ENCODE measurements at places on chromosomes 12 and 14.
A peak's percentile ranks its signal among the peaks of the same experiment; 100 is the strongest.

DNA sequence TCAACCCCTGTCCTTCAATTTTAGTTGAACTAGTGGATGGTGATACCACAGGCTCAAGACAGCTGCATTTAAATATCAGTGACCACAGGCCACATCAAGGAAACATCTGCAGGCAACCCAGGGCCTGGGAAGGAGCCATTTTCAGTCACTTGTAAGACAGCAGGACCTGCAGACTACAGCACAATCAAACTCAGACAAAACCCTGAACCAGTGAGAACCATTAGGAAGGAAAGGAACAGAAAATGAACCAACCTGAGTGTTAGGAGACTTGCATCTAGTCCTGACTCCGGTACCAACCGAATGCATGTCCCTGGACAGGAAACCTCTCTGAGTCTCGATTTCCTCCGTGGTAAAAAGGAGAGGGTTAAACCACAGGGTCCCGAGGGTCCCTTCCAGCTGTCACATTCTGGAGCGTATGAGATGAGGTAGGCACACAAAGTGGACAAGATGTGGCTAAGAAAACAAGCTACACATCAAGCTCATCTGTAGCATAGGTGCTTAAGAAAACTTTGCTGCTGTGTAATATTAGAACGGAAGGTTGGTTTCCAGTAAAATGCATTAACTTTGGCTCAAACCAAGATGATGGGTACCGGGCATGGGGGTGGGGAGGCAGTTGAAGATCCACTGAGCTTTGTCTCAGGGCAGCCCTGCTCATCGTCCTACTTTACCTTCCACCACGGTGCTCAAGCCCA, 1.6 kb upstream of the CDKN1B start:
- DNase-seq: no peak

DNA sequence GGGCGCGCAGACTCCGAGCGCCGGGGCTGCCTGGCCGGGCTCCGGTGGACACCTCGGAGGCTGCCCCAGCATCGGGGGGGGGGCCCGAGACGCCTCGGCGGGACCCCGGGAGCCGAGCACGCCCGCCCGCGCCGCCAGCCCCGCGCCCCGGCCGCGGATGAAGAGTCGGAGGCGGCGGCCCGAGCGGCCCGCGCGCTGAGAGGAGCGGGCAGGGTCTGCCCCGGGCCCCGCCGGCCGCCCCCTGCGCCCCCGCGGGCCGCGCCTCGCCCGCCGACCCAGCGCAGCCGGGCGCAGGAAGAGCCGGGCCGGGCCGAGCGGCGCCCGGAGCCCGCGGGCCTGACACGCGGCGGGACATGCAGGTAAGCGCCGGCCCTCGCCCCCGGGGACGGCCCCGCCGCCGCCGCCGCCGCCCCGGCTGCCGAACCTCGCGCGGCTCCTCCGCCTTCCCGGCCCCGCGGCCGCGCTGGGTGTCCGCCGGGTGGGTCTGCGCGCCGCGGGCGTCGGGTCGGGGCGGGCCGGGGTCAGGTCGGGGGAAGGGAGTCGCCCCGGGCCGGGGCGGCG, 63.7 kb downstream of the FBXL14 start:
- no peak for DNase-seq

GRCh38 chr12:24820872-24821271, 128.0 kb downstream of the BCAT1 start:
- no peak for DNase-seq

- no peak for DNase-seq
Observed at GRCh38 chr14:31205681-31206535, 1.7 kb downstream of the HECTD1 start.

DNA sequence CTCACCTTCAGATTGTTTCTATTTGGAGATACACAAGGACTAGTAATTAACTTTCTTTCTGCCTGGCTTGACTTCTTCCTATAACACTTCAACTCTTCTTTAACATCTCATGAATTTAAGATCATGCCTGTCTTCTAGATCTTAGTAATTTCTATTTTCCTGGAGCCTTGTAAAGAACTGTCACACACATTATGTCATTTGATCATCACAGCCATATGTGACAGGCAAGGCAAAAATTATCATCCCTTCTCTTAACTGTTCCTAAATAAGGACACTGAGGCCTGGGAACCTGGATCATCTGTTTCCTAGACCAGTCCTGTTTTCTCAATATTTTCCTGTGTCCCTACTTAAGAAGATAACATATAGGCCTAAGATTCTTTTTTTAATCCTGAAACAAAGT, 27.2 kb downstream of the NRDE2 start:
- DNase-seq: no peak

- no peak for DNase-seq
Observed at GRCh38 chr12:70754330-70754741, 117.1 kb upstream of the PTPRB start.

- no peak for DNase-seq
Observed at GRCh38 chr14:59997449-59997848, 77.5 kb downstream of the LRRC9 start.

DNA sequence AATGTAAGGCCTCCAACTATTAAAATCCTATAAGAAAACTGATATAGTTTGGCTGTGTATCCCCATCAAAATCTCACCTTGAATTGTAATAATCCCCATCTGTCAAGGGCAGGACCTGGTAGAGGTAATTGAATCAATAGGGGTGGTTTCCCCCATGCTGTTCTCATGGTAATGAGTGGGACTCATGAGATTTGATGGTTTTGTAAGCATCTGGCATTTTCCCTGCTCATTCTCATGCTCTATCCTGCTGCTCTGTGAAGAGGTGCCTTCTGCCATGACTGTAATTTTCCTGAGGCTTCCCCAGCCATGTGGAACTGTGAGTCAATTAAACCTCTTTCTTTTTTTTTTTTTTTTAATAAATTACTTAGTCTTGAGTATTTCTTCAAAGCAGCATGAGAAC, 31.9 kb downstream of the TSPAN19 start:
- DNase-seq: no peak

GRCh38 chr12:42759622-42760273, 170.2 kb upstream of the PRICKLE1 start:
- no peak for DNase-seq

- DNase-seq: peak; percentile 38
Observed at GRCh38 chr12:69779928-69780327, 41.3 kb downstream of the RAB3IP start.

DNA sequence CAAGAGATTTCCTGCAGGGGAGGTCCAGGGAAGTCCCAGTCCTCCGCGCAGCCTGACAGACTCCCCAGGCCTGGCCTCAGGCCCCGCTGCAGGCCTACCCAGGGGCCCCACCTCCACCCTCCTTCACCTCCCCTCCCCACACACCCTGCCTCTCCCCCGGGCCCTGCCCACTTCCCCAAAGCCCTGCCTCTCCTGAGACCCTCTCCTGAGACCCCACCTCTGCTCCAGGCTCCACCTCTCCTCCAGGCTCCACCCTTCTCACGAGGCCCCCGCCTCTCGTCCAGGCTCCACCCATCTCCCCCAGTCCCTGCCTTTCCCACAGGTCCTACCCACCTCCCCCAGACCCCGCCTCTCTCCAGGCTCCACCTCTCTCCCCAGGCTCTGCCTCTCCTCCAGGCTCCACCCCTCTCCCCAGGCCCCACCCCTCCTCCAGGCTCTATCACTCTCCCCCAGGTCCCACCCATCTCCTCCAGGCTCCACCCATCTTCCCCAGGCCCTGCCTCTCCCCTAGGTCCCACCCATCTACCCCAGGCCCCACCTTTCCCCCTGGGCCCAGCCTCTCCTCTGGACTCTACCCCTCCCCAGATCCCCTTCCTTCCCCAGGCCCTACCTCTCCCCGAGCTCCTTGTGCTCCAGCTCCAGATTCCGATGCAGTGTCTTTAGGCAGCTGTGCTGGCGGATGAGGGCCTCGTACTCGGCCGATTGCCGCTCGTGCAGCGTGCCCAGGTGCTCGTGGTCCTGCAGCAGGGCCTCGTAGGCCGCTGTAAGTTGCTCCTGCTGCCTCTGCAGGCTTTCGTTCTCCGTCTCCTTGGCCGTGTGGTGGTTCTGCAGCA, 58.8 kb upstream of the GPR68 start:
- peak; percentile 92 for DNase-seq

DNA sequence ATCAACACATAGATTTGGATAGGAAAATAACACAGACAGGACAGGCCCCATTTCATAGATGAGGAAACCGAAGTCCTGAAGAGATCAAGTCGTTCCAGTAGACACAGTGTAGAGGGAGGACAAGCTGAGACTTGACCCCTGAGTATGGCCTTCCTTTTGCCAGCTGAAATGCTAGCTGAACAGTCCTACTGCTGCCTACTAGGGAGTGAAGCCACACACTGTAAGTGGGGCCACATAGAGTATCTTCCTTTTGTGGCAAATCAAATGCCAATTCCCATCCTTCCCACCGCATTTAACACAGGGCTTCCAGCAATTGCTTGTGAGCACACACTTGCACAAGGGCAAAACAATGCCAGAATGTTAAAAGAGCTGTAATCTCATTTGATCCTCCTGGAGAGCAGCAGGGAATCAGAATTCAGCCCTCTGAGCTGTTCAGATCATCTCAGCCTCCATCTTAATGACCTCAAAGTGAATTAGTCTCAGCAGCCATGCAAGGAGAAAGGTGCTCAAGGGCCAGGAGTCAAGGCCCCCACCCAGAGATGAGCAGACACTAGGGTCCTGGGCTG, 380.5 kb downstream of the EMP1 start:
- DNase-seq: no peak

DNA sequence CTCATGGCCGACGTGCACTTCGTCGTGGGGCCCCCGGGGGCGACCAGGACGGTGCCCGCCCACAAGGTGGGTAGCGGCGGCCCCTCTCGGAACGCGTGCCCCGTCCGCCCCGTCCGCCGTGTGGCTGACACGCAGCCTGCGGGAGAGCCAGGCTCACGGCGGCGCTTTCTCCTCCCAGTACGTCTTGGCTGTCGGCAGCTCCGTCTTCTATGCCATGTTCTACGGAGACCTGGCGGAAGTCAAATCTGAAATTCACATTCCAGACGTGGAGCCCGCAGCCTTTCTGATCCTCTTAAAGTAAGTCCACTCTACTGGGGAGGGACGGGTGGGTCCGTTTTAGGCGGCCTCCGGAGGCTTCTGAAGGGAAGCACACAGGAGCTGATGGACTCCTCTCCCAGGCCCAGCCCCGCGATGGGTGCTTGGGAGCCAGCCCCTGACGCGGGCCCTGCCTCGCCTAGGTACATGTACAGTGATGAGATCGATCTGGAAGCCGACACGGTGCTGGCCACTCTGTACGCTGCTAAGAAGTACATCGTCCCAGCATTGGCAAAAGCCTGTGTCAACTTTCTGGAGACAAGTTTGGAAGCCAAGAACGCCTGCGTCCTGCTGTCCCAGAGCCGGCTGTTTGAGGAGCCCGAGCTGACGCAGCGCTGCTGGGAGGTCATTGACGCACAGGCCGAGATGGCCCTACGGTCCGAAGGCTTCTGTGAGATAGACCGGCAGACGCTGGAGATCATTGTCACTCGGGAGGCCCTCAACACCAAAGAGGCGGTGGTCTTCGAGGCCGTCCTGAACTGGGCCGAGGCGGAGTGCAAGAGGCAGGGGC, 1.1 kb downstream of the BTBD6 start:
- no peak for DNase-seq

GRCh38 chr14:60189923-60190840, 25.0 kb upstream of the DHRS7 start:
- no peak for DNase-seq

GRCh38 chr12:68825569-68826217, 17.7 kb downstream of the MDM2 start:
- no peak for DNase-seq

DNA sequence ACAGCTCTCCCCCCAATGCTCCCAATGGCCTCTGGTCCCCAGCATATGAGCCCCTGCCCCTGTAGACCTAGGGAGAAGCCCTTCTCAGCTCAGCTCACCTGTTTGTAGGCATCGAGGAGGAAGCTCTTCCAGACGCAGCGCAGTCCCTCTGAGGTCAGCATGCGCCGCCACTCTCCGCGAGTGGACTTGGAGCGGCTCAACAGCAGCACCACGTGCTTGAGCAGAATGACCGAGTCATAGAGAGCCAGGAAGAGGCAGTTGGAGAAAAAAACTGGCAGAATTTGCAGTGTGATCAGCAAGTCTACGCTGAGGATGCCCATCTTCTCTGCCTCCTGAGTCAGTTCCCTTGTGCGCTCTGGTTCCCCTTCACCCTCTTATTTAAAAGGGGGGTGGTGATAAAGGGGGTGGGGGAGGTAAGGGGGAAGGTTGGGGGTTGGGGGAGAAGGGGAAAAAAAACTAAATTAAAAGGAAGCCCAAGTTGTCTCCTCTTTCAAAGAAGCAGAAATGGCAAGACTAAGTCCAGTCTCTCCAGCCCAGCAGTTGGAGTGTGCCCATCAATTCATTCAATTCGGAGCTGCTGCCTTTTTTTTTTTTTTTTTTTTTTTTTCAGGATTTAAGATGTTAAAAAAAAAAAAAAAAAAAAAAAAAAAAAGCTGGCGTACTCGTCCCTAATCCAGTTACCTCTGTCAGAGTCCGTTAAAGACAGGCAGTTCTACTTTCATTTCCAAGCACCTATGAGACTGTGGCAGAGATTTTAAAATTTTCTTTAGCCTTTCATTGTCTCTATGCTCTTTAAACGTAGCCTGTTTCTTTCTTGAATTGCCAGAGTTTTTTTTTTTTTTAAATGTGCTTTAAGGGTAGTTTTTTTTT, at the start of gene DIO2:
Gene DIO2, minus strand, starts transcription at position 352 of the 870 bp plus-strand sequence. Its CDS starts 32 bp downstream, at position 320.
- DNase-seq: no peak

DNA sequence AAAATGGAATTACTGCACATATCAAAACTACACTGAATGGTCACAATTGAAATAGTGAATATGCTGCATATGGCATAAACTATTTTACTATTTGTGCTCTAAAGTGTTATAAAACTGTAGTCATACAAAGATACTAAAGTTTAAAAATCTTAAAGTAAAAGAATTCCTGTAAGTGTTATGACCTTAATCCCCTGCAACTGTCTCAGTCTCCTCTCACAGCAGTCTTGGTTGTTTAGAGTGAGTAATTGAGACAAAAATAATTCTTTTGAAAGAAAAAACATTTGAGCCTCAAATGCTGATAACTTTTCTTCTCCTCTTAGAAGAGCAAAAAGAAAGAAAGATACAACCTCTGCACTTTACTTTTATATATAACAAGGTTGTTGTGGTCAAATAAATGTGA, 99.9 kb downstream of the SYT1 start:
- DNase-seq: no peak

DNA sequence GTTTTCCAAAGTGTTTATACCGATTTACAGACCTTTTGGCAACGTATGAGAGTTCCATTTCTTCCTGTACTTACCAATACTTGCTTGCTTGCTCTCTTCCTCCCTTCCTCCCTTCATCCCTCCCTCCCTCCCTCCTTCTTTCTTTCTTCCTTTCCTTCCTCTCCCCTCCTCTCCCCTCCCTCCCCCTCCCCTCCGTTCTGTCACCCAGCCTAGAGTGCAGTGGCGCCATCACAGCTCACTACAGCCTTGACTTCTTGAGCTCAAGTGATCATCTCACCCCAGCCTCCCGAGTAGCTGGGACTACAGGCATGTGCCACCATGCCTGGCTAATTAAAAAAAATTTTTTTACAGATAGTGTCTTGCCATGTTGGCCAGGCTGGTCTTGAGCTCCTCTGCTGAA, 40.4 kb downstream of the DIP2B start:
- DNase-seq: no peak
